ENCODE measurements at places on chromosomes 6 and 20.

DNA sequence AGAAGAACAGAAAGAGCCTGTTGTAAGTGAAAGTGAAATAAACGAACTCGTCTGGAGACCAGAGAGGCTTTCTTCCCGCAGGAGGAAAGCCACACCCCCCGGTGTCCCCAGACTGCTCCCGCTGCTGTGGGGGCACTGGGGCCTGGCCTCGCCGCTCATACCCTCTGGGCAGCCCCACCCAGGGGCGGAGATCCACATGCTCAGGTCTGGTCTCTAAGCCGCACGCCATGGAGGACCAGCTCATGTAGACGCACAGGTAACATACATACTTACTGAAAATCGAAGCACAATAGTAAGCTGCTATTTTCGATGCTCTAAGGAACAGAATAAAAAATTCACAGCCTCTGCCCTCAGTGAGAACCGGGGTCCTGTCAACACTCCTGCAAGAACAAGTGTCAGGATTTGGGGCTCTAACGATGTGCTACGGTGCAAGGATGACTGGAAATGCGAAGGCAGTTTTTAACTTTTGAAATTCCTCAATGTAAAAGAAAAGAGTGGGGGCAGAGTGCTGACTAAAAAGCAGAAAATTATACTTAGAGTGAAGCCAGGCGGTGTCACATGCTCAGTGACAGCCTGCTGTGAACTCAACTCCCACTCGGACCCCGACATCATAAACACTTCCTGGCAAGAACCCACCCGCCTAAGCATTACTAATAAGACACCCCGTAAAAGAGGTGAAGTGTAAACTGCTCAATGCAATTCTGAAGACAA lies 110.5 kb downstream of the IRF4 start:
- peak; percentile 40 for DNase-seq

GRCh38 chr6:124334359-124334758 lies 530.7 kb downstream of the NKAIN2 start:
- DNase-seq: no peak

DNA sequence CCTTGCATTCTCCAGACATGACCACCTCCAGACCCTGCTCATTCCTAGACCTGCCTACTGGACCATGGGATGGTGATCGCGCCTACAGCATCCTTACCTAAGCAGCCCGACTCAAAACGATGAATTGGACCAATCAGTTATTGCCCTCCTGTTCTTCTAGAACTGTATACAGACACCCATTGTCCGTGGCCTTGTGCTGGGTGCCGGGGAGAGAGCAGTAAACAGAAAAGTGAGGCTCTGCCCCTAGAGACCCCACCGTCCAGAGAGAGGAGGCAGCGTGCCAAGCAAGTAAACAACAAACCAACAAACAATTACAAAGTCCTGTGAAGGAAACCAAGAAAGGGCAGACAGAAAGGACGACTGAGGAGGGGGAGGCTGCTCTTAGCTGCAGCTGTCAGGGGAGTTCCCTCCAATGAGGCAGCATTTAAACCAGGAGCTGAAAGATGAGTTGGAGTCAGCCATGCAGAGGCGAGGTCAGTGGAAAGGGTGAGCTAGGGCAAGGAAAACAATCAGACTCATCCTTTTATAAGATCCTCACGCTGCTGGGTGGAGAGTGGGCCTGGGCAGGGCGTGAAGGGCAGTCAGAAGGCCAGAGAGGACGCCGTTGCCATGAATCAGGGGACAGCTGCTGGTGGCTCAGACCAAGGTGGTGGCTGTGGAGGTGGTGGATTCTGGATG lies 37.6 kb upstream of the BLCAP start:
- no peak for DNase-seq

DNA sequence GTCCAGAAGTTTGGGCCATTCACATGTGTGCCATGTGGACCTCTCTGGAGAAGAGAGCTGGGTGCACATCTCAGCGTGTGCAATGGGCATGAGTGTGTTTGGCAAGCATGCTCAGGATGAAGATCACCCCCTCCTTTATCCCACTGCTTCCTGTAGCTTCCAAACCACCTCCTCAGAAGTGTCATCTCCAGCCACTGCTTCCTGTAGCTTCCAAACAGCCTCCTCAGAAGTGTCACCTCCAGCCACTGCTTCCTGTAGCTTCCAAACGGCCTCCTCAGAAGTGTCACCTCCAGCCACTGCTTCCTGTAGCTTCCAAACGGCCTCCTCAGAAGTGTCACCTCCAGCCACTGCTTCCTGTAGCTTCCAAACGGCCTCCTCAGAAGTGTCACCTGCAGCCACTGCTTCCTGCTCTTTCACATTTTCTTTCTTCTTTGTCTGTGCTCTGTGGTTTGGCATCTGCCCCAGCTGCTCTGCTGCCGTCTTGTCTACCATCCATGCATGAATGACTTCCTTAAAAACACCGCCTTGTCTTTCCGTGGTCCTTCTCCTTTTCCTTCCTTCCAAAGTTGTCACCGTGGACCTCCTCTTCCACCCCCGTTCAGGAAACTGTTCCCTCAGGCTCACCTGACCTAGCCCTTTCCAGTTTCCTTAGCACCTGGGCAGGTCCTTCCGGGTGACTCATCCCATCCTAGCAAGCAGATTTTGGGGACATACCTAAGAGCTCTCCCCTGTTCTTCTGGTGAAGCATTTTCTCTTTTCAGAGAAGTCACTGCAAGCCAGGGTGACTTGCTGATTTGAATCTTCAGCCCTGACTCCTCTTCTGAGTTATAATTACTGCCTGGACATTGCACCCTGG lies 43.5 kb upstream of the TIAM2 start:
- DNase-seq: no peak

DNA sequence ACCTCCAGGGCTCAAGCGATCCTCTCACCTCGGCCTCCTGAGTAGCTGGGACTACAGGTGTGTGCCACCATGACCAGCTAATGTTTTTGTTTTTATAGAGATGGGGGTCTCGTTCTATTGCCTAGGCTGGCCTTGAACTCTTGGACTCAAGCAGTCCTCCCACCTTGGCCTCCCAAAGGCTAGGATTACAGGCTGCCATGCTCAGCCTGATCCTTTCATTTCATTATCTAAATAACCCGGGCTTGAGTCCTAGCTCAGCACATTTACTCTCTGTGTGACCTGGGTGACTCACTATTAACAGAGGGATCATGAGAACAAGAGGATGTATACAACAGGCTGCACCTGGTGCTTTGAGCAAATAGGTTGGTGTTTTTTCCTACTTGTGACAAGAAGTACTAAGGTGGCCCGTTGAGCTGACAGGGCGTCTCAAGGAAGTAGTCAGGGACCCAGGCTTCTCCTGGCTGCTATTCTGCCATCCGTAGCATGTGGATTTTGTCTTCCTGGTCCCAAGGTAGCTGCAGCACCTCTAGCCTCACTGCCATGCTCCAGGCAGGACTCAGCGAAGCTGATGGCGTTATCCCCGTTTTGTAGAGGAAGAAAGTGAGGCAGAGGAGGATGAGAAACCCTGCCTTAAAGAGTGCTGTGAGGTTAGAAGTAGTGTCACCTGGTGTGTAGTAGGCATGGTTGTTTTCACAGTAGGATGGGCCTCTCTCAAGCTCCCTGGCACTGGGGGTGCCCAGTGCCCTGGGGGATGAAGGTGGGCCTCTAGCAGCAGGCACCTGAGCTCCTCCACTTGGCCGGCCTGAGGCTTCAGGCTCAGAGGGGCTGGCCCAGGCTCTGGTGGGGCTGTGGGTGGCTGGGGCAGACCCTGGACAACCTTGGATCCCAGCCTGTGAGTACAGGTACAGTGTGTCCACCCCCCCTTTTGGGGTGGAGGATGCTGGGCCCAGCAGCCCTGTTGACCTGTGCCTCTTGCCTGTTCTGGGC lies 62.4 kb downstream of the ADNP start:
- no peak for DNase-seq

DNA sequence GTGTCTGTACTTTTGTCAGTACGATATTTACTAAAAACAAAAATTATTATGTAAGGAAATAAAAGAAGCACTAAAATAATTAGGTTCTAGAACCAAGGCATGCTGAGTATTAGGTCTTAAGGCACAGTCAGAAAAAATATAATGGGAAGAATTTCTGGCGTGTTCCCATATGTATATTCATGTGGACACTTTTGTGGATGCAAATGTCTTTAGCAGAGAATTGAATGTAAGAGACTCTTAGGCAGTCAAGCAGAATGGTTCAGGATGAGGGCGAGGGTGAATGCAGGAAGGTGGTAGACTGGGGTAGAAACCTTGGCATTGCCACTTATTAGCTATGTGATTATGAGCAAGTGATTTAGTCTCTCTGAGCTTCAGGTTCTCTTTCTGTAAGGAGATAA lies 71.5 kb downstream of the SASH1 start:
- DNase-seq: no peak

DNA sequence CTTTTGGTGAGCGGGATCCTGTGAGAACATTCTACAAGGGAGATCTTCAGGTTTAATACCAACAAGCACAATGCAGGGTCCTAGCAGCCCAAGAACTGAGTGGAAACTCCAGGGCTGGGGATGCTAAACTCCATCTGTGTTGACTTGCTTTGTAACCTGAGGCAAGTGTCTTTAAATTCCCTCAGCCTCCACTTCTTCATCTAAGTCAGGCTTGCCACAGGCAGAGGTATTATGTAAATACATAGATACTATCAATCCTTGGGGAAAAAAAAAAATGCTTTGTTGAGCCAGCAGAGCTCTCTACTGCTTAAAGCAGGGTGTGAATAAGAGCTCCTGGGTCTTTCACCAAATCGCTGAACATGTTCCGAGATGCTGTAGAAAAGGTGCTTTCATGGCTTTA lies 114.2 kb upstream of the PHACTR1 start:
- DNase-seq: no peak

GRCh38 chr6:41733707-41734665 lies 1.4 kb downstream of the TFEB start:
- peak; percentile 56 for DNase-seq

- no peak for DNase-seq
Measured at GRCh38 chr20:48332555-48332954, 495.2 kb downstream of the PREX1 start.

GRCh38 chr20:24350923-24351368 lies 118.5 kb upstream of the SYNDIG1 start:
- DNase-seq: no peak

DNA sequence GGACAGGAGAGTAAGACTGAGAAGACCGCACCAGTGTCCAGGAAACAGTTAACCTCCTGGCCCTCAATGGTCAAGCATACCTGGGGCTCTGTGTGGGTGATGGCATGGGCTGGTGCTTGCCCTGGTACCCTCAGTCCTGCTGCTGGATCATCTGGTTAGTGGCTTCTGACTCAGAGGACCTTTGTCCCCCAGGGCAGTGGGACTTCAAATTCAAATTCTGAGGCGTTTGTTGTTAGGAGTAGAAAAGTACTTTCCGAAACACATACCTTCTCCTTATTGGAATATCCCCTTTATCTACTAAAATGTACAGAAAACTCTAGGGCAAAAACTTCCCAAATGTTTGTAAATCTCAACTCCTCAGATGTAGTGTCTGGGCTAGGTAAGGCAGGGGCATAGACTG lies 4.1 kb upstream of the SFT2D1 start:
- DNase-seq: no peak

DNA sequence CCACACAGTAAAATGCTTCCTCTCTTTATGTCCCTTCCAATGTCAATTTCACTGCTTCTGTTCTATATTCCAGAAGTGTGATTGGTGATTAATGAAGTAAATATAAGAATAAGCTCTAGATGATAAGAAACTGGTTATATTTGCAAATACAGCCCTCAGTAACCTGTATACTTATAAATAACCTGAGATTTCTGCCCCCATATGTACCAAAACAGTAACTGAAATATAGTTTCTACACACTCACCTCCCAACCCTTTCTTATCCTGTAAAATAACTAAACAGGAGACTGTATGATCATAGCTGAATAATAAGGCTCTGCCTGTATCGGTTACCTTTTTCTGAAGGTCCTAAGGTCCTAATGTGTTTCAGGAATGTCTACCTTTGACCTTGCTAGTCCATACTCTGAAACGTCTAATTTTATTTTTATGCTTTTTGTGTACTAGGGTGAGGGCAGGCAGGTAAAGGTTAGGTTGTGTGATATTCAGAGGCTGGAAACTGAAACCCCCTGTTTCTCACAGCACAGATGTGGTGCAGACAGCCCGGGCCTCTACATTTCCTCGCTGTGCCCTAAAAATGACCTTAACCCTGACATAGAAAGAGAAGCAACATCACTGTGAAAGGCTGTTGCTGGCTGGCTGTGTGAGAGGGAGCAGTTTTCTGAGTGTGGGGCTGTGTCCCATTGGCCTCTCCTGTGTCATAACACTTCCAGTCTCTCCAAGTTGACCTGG lies 378.8 kb downstream of the CENPW start:
- DNase-seq: no peak

GRCh38 chr6:101851911-101852310 lies 458.4 kb downstream of the GRIK2 start:
- DNase-seq: no peak

DNA sequence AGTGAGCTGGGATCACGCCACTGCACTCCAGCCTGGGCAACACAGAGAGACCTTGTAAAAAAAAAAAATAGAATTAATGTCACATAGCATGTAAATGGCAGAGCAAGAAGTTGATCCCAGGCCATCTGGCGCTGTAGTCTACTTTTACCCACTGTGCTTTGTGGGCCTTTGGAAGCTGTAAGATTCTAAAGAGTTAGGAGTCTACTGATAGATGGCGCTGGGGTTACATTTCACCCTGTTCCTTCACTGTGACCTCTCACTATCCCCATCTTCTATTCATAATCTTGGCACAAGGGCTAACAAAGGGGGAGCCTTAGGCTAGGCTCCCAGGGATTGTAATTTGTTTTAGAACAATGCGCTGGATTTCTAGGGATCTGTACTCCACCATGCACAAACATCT lies 24.4 kb downstream of the SIRPD start:
- no peak for DNase-seq

GRCh38 chr6:91865889-91866288 lies 1279.0 kb upstream of the MAP3K7 start:
- DNase-seq: no peak

- DNase-seq: no peak
Measured at GRCh38 chr20:61891916-61892649, 173.6 kb downstream of the TAF4 start.

GRCh38 chr20:40895182-40895581 lies 133.4 kb upstream of the TOP1 start:
- no peak for DNase-seq

- DNase-seq: no peak
Measured at GRCh38 chr6:46144270-46144669, 14.5 kb downstream of the ENPP4 start.

Measured in stimulated activated CD8-positive, alpha-beta memory T cell treated with anti-CD3 and anti-CD28 coated beads, Interleukin-12 subunit alpha, Interleukin-12 subunit beta, amount 100 ng/mL, for 4 hours (primary cell).